NCI-H2107 (cell line): ENCODE measurements at places on chromosomes 7 and 10.

DNA sequence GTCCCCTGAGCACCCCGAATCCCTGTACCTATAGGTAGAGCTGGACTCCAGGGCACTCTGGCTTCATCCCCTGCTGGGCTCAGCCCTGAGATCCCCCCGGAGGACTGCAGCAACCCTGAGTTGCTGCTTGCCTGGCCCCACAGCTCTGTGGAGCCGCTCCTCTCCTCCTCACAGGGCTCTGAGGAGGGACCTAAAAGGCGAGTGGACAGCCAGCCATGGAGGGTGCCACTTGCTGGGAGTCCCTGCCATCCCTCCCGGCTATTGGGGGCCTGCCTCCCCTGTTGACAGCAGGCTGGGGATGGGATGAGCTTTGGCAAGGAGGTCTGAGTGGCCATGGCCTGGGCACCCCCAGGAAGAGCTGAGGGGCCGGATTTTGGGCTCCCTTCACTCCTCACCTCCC, 28.0 kb upstream of the RASGEF1A start:
- DNase-seq = no peak

DNA sequence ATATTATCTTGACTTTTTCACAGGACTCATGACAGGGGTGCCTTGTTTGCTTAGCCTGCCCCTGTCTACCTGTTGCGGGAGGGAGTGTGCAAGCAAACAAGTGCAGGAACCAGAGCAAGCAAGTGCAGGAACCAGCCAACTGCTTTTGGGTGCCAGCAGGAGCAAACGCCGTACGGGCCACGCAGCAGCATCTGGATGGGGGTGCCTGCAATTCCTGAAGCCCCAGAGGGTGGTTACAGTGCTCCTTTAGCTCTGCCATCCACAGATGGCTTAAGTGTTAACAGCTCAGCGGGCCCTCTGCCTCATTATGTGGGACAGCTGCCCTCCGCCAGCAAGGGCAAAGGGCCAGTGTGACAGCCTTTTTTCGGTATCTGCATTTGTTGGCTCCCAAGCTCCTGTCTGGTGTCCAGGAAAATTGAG, 83.5 kb downstream of the MICU1 start:
- no peak for DNase-seq

- DNase-seq = no peak
Measured at GRCh38 chr10:109773288-109774120, 149.8 kb downstream of the XPNPEP1 start.

DNA sequence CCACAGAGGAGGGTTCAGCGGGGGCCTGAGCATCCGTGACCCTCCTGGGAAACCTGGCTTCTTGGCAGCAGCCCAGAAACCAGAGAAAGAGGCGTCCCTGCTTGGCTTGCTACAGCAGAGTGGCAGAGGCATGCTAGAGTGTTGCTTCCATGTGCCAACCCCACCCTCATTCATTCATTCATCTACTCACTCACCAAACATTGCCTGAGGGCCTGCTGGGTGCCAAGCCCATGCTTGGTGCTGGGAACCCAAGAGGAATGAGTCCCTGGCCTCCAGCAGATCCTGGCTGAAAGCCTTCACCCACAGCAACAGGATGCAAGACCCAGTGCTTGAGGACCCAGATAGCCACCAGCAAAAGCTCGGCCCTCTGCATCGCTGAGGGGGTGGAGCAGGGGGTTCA, 129.0 kb downstream of the CDH23 start:
- no peak for DNase-seq

- peak; percentile 7 for DNase-seq
Measured at GRCh38 chr10:104209575-104210198, 22.5 kb downstream of the CFAP43 start.

DNA sequence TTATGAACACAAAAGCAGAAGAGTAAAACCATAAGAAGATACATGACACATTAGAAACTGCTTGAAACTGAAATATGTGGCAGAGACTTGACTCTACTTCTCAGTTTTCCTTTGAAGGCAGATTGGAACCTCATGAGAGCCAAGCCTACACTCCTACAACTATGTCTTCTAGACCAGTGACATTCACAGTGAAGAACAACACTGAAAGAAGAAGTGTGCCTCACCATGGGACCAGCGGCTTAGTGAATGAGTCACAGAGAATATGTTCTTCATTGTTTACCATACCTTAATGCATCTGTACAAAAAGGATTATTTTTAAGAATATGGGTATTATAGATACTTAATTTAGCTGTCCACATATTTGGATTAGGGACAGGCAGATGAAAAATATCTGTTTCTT, 248.3 kb downstream of the CDC14C start:
- no peak for DNase-seq

DNA sequence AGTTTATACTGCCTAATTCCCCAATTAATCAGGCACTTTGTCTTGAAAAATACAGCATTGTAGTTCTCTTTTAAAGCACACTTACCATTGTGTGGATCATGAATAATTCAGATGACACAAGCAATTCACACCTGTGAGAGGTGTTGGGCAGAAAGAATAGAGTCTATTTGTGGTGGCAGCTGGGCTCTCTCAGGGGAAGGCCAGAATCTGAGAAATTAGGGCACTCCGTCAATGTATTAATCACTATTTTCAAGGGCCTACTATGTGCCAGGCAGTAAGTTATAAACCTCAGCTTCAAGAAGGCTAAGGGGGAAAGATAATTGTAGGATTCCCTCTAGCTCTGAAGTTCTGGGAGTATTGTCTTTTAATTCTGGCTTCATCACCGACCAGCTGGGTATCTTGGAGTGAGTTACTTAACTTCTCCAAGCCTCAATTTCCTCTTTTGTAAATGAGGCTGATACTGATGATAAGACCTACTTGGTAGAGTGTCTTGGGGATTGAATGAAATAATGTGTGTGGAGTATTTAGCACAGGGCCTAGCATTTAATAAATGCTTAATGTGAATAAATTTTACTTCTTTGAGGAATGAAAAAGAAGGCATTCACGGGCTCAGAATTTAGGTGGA, 2.5 kb downstream of the CHN2 start:
- DNase-seq = no peak
